H4 (cell line): ENCODE measurements at places on chromosomes 5 and 9. TPM values are rescaled to one million over a fixed set of nuclear protein-coding genes. Genes with fewer than 3 reads are reported as not detected.

FAM120A gene
- 25.5 and 39.5 TPM in 2 replicates for total RNA-seq

CLTA gene
- total RNA-seq = 441 and 475 TPM in 2 replicates

AGXT2 gene
- not detected in 2 replicates for total RNA-seq

MARCOL gene
- not detected in 2 replicates for total RNA-seq

TMC1 gene
- not detected in 2 replicates for total RNA-seq

C5orf52 gene
- not detected in 2 replicates for total RNA-seq

RNF208 gene
- 0.31 TPM in 1 of 2 replicates, not detected in the other for total RNA-seq

S1PR3 gene
- 34.8 and 44.8 TPM in 2 replicates for total RNA-seq

PHPT1 gene
- total RNA-seq = 100 and 119 TPM in 2 replicates

HAND1 gene
- 0.29 TPM in 1 of 2 replicates, not detected in the other for total RNA-seq

PCDHB3 gene
- total RNA-seq = 0.21 TPM in 2 replicates

WDR38 gene
- total RNA-seq = not detected in 2 replicates

ENTPD2 gene
- not detected in 2 replicates for total RNA-seq

CCNJL gene
- 6.6 and 7.4 TPM in 2 replicates for total RNA-seq

GABRA6 gene
- total RNA-seq = 0.14 TPM in 1 of 2 replicates, not detected in the other

FCN2 gene
- total RNA-seq = not detected in 2 replicates

WDR70 gene
- total RNA-seq = 26.5 and 34.2 TPM in 2 replicates
